Skin of body (tissue), 3 donors: ENCODE measurements at places on chromosomes 2 and 18.

- peak; percentile 90 for DNase-seq
These were observed 27.1 kb upstream of the ICOS start for GRCh38 chr2:203909261-203909967.

- DNase-seq: no peak
These were observed 32.3 kb upstream of the ASPRV1 start for GRCh38 chr2:69993708-69994107.

GRCh38 chr18:13558790-13559189 is 167.6 kb downstream of the FAM210A start:
- DNase-seq: no peak

DNA sequence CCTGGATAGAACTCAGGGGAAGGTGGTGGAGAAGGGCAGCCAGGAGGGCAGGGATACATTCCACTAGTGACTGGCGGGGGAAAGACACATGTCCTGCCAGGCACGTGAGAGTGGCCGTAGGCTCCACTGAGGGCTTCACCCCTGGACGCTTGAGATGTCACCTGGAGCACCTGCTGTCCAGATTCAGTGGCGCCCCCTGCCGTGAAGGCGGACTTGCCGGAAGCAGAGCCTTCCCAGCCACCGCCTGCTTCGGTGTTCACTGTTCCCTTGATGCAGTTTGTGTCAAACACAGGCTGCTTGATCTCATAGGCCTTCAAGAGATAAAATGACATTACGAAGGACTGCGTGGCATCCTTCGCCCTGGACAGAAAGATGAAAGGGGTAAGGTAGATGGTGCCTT is 335.3 kb downstream of the ZNF521 start:
- DNase-seq: no peak

GRCh38 chr2:231482806-231483391 is 18.6 kb upstream of the NCL start:
- DNase-seq: no peak

- no peak for DNase-seq
These were observed 235.7 kb downstream of the DSC3 start for GRCh38 chr18:30806823-30807222.

GRCh38 chr2:44429034-44429433 is 67.3 kb downstream of the CAMKMT start:
- DNase-seq: no peak
